Epithelial cell of prostate (primary cell): ENCODE measurements at places on chromosomes 5 and 9.

DNA sequence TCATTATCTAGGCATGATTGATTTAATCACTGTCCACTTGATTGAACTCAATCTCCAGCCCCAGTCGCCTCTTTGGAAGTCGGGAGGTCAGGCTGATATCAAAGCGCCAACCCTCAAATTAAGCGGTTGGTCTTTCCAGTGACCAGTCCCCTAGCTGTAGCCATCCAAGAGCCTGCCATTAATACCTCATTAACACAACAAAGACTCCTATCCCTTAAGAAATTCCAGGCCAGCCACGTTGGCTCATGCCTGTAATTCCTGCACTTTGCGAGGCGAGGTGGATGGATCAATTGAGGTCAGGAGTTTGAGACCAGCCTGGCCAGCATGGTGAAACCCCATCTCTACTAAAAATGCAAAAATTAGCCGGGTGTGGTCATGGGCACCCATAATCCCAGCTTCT, 27.4 kb upstream of the GCNT1 start:
- DNase-seq: no peak

GRCh38 chr5:60024104-60024503, 130.6 kb upstream of the PDE4D start:
- no peak for DNase-seq

- DNase-seq: no peak
Observed at GRCh38 chr5:132436936-132437335, 53.6 kb downstream of the IRF1 start.

DNA sequence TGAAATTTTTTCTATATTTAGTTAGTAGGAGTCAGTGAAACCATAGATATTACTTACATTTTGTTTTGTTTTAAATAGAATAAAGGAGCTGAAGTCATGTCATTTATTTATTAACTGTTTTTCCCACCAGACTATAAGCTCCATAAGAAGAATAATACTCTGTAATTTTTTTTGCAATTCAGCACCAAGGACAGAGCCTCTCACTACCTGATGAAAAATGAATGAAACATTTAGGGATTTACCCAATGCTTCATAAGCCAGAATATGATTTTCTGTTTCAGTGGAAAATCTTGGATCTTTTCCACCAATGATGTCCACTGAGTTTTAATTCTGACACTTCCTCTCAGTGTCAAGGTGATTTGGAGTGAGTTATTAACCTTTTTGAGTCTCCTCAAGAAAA, 624.9 kb upstream of the GRAMD2B start:
- no peak for DNase-seq

DNA sequence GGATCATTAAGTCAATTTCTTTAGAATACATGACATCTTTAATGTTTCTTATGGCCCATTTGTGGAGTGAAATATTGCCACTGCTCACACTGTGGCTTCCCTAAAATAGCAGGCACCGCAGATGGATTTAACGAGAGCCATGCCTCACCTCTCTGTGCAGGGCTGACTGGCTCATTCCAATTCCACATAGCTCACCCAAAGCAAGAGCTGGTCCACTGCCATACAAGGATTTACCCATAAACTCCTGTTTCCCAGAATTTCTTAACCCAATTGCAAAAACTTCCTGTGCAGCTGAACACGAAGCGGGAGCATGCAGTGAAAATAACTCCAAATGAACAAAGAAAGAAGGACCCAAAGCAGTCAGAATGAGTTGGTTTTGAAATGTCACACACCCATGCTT, 159.5 kb downstream of the BAAT start:
- DNase-seq: no peak

DNA sequence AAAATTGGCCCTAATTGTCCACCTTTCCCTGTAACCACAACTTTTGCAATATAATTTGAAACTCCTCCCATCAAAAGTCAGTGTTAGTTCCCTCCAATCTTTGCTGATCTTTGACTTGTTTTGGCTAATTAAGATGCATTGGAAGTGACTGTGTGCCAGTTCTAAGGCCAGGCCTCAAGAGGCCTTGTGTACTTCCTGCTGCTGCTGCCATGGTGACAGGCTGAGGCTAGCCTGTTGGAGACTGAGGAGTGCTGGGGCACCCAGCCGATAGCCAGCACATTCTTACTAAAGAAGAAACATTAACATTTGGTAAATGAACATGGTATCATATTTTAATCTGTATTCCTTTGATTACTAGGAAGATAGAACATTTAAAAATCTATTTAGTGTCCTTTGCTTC, 86.5 kb downstream of the SREK1 start:
- no peak for DNase-seq

DNA sequence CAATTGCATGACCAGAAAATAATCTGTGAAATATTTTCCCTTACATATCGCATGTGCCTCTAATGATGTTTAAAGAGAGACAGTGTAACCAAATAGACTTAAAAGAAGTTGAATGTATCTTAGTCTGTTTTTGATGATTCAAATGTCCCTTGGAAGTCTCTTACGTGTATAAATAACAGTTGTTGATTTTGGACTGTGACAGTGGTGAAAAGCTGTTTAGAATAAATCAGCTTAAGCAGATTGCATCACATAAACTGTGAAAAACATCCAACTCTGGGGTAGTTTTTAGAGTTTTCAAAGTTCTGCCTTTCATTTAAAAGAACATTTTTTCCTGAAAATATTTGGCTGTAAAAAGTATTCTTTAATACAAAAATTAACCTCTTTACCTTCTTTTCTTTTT, 301.1 kb downstream of the PRR16 start:
- no peak for DNase-seq

- no peak for DNase-seq
Observed at GRCh38 chr5:34459908-34460307, 196.2 kb upstream of the RAI14 start.

DNA sequence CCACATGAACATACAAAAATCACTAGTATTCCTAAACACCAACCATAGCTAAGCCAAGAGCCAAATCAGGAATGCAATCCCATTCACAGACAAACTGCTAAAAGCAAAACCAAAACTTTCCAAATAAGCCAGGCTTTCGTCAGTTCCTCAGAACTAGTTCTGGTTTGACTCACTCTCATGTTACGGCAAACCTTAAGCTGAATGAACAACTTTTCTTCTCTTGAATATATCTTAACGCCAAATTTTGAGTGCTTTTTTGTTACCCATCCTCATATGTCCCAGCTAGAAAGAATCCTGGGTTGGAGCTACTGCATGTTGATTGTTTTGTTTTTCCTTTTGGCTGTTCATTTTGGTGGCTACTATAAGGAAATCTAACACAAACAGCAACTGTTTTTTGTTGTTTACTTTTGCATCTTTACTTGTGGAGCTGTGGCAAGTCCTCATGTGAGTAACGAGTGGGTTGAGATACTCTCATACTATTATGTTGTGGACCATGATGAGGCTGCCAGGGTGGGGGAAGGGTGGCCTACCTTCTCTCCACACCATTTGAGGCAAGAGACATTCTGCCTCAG, at the start of gene PDCD1LG2:
Gene PDCD1LG2, plus strand, starts transcription at position 172 of the 572 bp plus-strand sequence. CDS start 12,016 bp downstream, outside the sequence.
- DNase-seq: no peak

- no peak for DNase-seq
Observed at GRCh38 chr5:93460286-93460685, 120.7 kb downstream of the NR2F1-AS1 start.

DNA sequence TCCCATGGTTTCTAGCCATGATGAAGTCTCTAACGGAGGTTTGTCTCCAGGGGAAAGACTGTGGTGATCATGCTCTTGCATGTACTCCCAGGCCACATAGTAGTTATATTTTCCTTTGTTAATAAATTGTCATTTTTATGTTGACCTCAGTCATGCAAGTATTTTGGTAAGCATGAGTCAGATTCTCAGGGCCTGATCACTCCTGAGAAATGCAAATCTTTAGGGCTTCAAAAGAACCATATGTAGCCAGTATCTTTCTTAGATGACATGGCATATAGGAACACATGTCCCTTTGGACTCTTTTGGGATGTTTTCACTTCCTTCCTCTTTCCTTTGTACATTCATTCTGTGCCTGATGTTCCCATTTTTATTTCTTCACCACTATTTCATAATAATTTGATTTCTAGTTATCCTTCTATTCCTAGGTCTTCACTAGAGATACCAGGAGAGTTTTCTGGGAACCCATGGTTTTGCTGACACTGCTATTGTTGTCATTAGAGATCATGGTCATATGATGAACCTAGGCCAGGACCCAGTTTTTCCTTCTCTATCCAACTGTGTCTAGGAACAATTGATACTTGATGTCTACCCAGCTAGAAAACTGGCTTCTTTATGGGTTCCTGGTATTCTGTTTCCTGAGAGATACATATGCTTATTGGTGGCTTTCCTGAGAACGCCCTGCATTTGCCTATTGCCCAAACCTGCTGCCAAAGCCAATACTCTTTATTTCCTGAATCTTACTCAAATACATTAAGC, 248.1 kb upstream of the NREP start:
- DNase-seq: no peak

- DNase-seq: no peak
Observed at GRCh38 chr9:94847486-94847885, 121.0 kb downstream of the AOPEP start.
